ENCODE measurements at places on chromosomes 2 and 18.

GRCh38 chr2:31983762-31984467, 26.9 kb downstream of the MEMO1 start:
- DNase-seq = peak; percentile 9

DNA sequence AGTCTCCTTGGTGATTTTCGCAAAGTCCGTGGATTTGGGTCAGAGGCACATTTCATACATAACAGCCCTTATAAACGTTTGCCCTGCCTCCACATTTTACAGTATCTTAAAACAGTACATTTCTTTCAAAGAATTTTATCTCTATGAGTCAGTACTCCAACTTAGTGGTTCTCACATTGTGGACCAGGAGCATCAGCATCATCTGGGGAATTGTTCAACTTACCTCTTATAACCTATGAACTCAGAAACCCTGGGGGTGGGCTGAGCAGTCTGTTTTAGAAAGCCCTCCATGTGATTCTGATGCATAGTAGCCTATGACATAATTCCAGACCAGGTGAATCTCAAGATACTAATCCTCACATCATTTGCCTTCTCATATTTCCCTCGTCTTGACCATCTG, 12.4 kb downstream of the SUPT7L start:
- no peak for DNase-seq

DNA sequence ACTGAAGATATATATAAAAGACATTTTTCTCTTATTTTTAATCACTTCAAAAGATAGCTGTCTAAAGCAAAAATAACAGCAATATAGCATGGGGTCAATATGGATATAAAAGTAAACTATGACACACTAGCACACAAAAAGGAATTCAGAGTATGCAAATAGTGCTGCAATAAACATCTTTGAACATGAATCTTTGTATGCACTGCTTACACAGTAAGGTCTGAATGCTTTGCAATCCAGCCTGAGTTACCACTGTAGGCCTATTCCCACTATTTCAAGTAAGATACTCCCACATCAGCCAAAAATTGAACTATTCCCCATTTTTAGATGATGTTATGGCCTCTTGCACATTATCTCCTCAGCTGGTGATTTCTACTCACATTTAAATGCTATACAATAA, 27.4 kb upstream of the ERCC3 start:
- DNase-seq = peak; percentile 14

GRCh38 chr18:32152705-32153448, 37.0 kb upstream of the MEP1B start:
- no peak for DNase-seq

DNA sequence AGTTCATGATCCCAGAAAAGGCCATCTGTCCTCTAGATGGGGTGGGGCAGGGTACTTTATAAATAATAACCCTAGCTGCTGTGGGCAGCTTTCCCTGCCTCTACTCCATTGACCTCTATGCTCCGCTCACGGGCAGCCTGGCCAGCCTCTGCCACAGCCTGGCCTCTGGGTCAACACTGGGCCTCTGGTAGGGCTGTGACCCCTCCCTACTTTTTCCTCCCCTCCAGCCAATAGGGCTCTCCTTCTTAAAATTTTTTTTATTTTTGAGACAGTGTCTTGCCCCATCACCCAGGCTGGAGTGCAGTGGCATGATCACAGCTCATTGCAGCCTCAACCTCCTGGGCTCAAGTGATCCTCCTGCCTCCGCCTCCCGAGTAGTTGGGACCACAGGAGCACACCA, 4.1 kb upstream of the GAREM2 start:
- DNase-seq = no peak

- no peak for DNase-seq
Observed at GRCh38 chr2:185695711-185696235, 42.8 kb upstream of the FSIP2 start.

GRCh38 chr2:43305517-43305916, 79.1 kb upstream of the ZFP36L2 start:
- DNase-seq = no peak

- DNase-seq = no peak
Observed at GRCh38 chr18:31070206-31070605, 27.7 kb upstream of the DSC3 start.

DNA sequence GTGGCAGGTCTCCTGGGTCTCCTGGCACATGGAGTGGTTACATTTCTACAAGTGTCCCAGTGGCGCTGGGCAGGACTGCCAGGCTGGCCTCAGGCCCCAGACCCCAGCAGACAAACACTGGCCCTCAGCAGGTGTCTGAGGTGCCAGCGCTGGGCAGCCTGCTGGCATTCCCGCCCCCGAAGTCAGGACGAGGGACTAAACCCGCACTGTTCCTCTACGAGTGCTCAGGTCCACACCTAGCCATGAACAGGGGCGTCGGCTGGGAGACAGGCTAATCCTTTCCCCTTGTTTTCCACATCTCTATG, 12.8 kb downstream of the SNED1 start:
- no peak for DNase-seq

- no peak for DNase-seq
Observed at GRCh38 chr2:135975702-135976101, 9.7 kb downstream of the DARS1 start.

- DNase-seq = no peak
Observed at GRCh38 chr2:60862642-60863041, 18.7 kb upstream of the REL start.

- no peak for DNase-seq
Observed at GRCh38 chr2:32947076-32947483, 327 bp downstream of the LTBP1 start.

- no peak for DNase-seq
Observed at GRCh38 chr18:50706199-50706598, 113.6 kb downstream of the MRO start.

- peak; percentile 74 for DNase-seq
Observed at GRCh38 chr2:136025057-136025973, 39.9 kb upstream of the DARS1 start.

DNA sequence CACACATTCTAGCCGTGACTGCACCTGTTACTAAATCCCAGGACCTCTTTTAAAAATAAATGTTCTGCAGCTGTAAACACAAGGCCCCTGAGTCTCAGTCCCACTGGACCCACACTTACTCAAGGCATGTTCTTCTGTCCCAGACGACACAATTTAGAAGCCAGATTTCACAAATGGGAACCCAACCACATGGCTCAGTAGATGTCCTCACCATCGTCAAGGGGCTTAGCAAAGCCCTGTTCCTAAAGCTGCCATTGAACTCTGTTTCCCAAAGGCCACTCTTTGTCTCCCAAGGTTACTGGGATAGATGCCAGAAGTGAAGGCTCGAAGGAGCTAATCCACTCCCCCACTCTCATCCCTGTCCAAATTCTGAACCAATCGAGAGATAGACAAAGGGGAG, 301.0 kb downstream of the GALR1 start:
- DNase-seq = no peak

GRCh38 chr2:104880076-104880475, 26.2 kb downstream of the POU3F3 start:
- no peak for DNase-seq
